WTC11 (cell line): ENCODE measurements at places on chromosomes 11 and 22. TPM values are rescaled to one million over a fixed set of nuclear protein-coding genes. Genes with fewer than 3 reads are reported as not detected.

DNA sequence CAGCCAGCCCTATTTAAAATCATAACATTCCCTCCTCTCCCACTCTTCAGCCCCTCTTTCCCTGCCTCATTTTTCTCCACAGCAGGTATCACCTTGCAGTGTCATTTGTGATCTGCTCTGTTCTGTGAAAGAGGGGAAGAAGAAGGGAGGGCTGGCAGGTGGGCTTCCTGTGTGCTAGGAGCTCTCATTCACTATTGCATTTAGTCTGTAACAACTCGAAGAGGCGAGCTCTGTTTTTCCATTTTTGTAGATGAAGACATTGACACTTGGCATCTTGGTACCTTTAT is 52.1 kb upstream of the CRYBB3 start:
- DNase-seq: no peak

- no peak for DNase-seq
Observed at GRCh38 chr11:72378704-72379383, 55.5 kb downstream of the CLPB start.

GRCh38 chr11:71322192-71322735 is 69.9 kb upstream of the SHANK2 start:
- DNase-seq: no peak

DNA sequence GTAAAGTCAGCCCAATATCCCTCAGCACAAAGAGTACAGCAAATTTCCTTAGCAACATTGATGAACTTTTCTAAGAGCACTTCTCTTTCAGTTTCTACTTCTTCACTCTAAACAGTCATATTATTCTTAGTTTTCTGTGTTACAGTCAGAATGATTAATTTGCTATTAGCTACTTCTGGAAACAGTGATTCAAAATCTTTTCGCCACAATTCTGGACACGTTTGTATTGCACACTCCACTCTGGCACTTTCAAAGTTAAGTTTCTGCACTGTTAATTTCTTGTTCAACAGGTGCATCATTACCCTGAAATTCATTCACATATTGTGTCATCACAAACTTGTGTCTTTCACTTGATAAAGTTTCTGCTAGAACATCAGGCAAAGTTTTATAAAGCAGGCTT is 22.5 kb downstream of the ABTB2 start:
- no peak for DNase-seq

DNA sequence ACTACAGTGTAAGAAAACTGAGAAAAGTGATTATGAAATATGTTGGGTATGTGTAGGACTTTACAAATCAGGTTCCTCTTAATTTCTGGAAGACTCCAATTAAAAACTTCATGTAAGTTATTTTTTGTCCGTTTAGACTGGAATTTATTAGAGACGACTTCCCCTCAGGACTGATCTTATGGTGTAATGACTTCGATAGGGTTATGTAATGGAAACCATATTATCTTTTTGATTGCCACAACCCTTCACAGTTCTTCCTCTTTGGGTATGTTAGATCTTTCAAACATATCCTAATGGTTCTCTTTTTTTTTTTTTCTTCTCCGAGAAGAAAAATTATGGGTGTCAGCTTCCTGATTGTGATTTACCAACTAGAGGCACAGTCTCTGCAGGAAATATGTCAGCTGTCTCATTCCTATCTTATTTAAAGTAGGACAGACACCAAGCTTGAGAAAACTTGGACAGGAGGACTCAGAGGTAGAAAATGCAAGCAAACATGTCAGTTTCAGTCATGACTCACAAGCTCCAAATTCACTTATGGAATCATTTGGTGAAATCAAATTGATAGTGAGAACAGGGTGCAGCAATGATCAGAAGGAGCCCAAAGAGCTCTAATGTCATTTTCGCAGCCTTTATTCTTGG is 11.1 kb upstream of the LDLRAD3 start:
- no peak for DNase-seq

GRCh38 chr11:66332371-66333219 is 3.6 kb downstream of the RIN1 start:
- no peak for DNase-seq

GRCh38 chr11:104320097-104320496 is 156.2 kb upstream of the PDGFD start:
- no peak for DNase-seq

Gene C11orf97
- not detected in 3 replicates for total RNA-seq

Gene COPB1
- total RNA-seq: 67.9 to 76.3 TPM (median 75.6 TPM) in 3 replicates

Gene LMNTD2
- 4.0 to 6.0 TPM (median 5.9 TPM) in 3 replicates for total RNA-seq

Gene TBCEL
- 9.5 to 14.3 TPM (median 13.6 TPM) in 3 replicates for total RNA-seq
